ENCODE measurements at places on chromosomes 4 and X.

GRCh38 chrX:131752493-131753198 is 208.8 kb downstream of the OR13H1 start:
- DNase-seq: no peak

GRCh38 chr4:151304226-151304625 is 21.2 kb downstream of the SH3D19 start:
- no peak for DNase-seq

GRCh38 chr4:89898304-89898716 is 3.7 kb downstream of the MMRN1 start:
- no peak for DNase-seq

- DNase-seq: no peak
Observed at GRCh38 chr4:1512738-1513660, 106.8 kb upstream of the NKX1-1 start.

GRCh38 chr4:36285784-36286480 is 4.5 kb downstream of the DTHD1 start:
- no peak for DNase-seq

All from heart right ventricle (tissue), 16 donors.